CD4-positive, alpha-beta T cell treated with Interleukin-6 at 100 ng/mL for 8 hours (primary cell): ENCODE measurements at places on chromosomes 11 and 22.

DNA sequence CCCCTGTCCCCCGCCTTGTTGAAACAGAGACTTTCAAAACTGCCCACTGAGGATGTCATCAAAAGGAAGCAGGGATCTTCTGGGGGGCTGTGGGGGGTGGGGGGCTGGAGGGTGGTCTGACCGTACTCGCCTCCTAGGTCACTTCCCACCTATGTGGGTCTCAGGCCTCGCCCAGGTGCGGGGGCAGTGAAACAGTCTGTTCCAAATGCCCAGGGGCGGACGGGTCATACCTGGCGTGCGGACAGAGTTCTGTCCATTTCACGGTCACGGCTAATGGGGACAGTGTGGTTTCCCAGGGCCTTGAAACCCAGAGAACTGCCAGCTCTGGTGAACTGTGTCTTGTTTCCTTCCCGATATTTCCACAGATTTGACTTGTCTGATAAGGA is 27.2 kb downstream of the ANO1 start:
- no peak for DNase-seq

DNA sequence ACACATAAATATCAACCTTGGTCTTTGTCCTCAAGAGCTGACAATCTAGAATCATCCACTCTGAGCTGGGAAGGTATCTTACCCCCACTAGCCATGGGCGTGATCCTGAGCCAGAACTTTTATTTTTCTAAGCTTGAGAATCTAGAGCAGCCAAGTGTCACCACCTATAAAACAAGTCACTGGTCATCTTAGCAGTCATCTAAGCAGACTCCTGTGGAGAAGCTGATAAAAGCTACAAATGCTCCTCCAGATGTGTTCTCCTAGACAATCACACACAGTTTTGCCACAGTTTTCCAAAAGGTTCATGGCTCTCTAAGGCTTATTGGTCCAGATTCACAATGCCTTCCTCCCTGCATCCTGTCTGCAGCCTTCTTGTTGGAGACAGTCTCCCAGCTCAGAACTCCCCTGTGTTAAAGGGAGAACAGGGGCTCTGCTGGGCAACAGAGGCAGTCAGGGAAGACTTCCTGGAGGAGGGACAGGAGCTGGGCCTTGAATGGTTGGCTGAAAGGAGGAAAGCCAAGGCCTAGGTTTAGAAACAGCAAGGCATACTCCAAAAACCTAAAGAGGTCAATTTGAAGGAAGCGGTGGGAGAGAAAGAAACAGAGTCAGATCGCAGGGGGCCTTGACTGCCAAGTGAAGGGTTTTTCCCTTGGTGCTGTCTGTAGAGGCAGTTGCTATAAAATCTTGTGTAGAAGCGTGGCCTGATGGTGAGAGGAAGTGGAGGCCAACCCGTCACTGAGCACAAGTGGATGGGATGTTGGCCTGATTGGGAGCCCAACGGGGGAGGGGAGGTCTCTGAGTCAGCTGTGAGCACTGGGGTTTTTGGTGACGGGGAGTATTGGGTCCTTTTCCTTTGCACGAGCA is 42.0 kb downstream of the ALX4 start:
- no peak for DNase-seq

GRCh38 chr11:69893631-69894030 is 74.4 kb upstream of the FGF3 start:
- DNase-seq = no peak

- no peak for DNase-seq
Measured at GRCh38 chr22:36588285-36588684, 59.3 kb upstream of the EIF3D start.

GRCh38 chr11:106088896-106089295 is 11.4 kb downstream of the AASDHPPT start:
- DNase-seq = no peak

- DNase-seq = no peak
Measured at GRCh38 chr22:22552630-22553029, 6.4 kb downstream of the PRAME start.

- DNase-seq = peak; percentile 39
Measured at GRCh38 chr22:50276143-50276542, 6.0 kb upstream of the MAPK11 start.

DNA sequence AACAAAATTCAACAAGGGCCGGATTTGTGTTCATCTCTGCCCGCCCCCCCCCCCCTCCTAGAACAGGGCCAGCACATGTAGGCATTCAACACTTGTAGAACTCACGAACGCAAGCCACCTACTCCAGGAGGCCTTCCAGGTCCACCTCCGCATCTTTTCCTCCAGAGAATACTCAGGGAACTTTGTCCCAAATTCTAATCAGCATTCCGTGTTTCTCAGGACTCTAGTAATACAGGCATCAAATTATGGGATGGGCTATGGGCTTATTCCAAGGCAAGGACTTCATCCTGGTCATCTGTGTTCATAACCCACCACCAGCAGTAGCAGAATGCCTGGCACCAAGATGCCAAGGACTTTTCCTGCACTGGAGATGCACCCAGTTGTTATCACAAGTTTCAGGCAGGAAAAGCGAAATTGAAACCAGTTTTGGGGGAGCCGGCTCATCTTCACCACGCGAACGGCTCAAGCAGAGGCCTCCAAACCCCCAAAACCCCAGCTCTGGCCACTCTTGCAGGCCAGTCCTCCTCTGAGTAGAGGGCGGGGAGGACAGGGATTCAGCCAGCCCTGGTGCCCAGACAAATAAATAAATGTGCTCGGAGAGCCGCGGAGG is 462 bp downstream of the UBE2L6 start:
- peak; percentile 23 for DNase-seq

- DNase-seq = no peak
Measured at GRCh38 chr11:1650034-1650917, 20.7 kb downstream of the KRTAP5-5 start.

- no peak for DNase-seq
Measured at GRCh38 chr11:88173956-88174355, 1.3 kb downstream of the RAB38 start.

DNA sequence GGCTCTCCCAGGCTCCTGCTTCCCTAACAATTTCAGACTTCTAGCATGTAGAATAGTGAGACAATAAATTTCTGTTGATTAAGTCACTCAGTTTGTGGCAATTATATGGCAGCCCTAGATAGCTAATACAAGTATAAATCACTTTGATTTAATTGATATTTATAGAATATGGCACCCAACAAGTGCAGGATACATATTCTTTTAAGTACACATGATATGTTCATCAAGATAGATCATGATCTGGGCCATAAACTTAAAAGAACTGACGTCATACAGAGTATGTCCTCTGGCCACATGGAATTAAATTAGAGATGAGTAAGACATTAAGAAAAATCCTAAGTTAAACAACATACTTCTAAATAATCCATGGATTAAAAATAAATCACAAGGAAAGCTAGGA is 67.5 kb upstream of the AMOTL1 start:
- DNase-seq = no peak

DNA sequence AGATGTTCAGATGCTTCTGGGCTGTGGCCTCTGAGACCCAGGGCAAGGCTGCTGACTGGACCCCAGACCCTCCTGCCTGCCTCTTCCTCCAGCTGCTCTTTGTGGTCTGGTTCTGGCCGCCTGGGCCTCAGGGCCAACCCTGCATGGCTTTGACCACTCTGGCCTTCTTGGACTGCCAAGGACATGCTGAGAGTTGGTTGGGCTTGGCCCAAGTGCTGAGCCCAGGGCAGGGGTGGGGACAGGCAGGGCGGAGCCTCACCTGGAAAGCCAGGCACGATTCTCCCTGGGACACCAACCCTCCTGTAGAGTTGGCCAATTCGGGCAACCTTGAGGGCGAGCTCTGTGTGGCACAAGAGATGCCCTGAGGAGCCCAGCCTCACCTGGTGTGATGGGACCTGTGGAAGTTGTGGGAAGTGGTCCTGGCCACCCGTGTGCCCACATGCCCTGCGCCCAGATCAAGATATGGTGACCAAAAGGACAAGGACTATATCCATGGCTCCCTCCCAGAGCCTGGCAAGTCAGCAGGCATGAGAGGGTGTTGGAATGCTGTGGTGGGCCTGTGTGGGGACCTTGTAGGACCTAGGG is 11.6 kb downstream of the TANGO2 start:
- DNase-seq = no peak

- DNase-seq = no peak
Measured at GRCh38 chr22:50576070-50576469, 2.2 kb downstream of the CPT1B start.
